Activated CD8-positive, alpha-beta memory T cell treated with anti-CD3 and anti-CD28 coated beads, Interleukin-2, amount 10 ng/mL, durations not matched to agents 7 days and 5 days (primary cell): ENCODE measurements at places on chromosomes 11 and 22. TPM values are rescaled to one million over a fixed set of nuclear protein-coding genes. Genes with fewer than 3 reads are reported as not detected.

DNA sequence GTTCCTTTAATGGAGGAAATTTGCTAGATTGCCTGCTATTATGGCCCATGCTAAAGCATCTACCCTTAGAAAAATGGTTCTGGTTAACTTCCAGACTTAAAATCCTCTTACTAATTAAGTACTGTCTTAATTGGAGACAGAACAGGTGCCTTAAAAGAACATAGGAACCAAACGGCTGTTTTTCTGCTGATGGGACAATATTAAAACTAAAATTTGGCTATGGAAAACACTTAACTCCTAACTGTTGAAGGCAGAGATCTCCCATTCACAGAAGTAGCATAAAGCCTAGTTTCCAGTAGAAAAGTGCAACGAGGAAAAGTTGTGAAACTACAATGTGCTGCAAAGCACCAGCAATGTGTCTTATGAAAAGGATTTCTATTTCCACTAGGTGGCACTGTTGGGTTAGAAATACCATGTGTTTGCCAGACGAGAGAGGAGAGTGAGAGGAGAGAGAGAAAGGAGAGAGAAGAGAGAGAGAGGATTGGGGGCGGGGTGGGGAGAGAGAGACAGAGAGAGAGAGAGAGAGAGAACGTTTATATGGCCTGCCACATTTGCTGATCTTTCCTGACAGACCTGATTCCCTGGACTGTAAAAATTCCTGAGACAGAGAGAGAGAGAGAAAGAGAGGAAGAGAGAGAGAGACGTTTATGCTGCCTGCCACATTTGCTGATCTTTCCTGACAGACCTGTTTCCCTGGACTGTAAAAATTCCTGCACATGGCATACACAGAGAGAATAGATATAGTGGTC is 51.5 kb downstream of the FAM181B start:
- H3K27me3 ChIP-seq: peaks cover 19% of the 10 kb centered on the region
- peaks cover 2% of the 10 kb centered on the region for H3K4me1 ChIP-seq
- DNase-seq: no peak
- H3K4me3 ChIP-seq: no peak overlapping the region
- no peak overlapping the region for H3K27ac ChIP-seq

DNA sequence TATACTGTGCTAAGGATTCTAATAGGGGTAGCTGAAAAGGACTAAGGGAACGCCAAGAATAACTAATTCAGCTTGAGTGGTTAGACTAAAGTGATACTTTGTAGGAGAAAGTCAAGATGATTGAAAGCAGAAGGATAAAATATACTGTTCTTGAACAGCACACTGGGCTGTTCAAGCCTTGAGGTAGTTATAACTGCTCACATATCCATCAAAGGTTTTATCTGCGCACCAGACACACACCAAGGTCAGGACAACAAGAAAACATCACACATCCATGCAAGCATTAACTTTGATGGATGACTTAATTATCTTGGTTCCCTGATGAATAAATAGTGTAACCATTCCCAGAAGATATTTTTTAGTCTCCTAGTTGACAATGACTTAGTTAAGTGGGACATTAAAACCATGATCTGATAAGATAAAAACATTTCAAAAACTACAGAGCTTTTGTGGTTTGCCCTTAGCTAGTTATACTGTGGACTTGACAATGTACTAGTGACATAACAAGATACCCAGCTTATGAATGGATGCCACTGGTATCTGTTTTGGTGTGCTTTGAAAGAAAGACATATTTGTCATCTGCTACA is 728.9 kb downstream of the JRKL start:
- no peak overlapping the region for H3K4me3 ChIP-seq
- no peaks in the 10 kb centered on the region for H3K36me3 ChIP-seq
- no peak for DNase-seq

- H3K4me3 ChIP-seq: peak overlapping the region; percentile 6
- H3K27me3 ChIP-seq: no peaks in the 10 kb centered on the region
- H3K27ac ChIP-seq: peak overlapping the region; percentile 76
- H3K4me1 ChIP-seq: peaks cover 51% of the 10 kb centered on the region
- DNase-seq: peak; percentile 71
These were observed 4.3 kb upstream of the DGCR6L start for GRCh38 chr22:20324139-20324516.

Gene SLC5A1
- not detected for total RNA-seq

Gene SEPTIN3
- total RNA-seq: 1.2 TPM
